Stimulated activated CD8-positive, alpha-beta memory T cell treated with anti-CD3 and anti-CD28 coated beads, Interleukin-4, amount 100 ng/mL, for 1 hour (primary cell): ENCODE measurements at places on chromosomes 2 and 18.

DNA sequence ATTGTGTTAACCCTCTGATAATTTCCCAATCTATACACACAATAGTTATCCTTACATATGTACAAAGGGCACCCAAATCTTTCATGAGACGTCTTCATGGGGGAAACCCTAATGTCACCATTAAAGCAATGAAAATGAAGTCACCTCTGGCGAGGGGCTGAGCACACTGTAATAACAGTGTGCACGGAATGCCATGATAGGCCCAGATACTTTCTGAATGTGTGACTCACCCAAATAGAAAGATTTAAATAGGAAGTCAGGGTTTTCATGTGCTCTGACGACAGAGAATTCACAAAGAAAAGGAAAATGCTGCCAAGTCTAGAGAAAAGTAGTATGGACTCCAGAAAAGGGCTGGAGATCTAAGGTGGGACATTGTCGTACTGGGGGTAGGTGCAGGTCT lies 128.3 kb downstream of the SATB2 start:
- DNase-seq: no peak

DNA sequence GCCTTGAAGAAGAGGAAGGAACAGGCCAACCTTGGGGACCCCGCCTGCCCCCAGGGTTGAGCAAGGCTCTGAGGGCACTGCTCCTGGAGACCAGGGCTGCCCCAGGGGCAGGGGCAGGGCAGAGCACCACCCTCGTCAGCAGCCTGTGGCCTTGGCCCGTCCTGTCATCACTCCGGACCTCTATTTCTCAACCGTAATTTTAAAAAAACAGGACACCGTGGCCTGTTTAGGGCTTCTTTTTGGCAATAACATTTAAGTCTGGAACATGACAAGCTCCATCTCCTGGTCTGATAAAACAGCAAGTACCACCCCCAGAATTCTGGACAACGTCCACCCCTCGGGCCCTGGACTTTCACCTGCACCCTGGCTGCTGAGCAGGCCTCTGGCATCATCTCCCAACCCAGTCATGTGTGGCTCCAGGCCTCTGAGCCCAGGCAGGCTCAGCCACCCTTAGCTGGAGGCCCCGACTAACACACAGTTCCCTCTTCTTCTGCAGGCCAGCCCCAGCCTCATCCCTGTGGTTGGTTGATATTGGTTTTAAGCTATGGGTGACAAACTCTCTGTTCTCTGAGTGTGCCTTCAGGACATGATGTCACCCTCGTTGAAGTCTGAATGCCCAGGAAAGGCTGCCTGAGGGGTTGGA lies 22.6 kb upstream of the ID2 start:
- no peak for DNase-seq

DNA sequence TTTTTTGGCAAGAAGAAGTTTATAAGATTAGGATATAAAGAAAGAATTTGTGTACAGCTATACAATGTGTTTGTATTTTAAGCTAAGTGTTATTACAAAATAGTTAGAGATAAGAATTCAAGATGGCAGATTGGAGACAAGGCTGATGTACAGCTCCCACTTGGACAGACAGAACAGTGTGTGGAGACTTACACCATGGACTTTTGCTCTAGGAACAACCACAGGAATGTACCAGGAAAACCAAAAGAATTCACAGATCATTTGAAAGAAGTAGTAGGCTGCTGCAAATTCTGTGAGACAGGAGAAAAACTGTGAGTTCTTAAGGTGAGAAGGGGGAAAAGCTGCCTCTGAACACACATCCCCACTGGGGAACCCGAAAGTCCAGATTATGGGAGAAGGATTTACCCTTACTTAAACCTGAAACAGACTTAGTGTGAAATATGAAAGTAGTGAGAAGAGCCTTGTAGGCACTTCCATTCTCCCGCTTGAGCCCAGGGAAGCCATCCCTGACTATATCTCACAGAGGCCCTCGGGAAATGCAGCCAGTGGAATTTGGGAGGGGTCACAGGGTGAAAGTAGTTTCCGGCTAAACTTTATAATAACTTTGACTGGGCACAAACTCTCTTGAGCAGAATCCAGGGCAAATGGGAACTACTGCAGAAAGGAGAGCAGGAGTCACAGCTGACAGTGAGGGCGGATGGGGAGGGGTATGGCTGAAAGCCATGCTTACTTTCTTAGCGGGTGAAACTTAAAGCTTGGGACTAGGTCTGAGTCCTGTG lies 11.6 kb upstream of the RPRD1A start:
- DNase-seq: no peak

DNA sequence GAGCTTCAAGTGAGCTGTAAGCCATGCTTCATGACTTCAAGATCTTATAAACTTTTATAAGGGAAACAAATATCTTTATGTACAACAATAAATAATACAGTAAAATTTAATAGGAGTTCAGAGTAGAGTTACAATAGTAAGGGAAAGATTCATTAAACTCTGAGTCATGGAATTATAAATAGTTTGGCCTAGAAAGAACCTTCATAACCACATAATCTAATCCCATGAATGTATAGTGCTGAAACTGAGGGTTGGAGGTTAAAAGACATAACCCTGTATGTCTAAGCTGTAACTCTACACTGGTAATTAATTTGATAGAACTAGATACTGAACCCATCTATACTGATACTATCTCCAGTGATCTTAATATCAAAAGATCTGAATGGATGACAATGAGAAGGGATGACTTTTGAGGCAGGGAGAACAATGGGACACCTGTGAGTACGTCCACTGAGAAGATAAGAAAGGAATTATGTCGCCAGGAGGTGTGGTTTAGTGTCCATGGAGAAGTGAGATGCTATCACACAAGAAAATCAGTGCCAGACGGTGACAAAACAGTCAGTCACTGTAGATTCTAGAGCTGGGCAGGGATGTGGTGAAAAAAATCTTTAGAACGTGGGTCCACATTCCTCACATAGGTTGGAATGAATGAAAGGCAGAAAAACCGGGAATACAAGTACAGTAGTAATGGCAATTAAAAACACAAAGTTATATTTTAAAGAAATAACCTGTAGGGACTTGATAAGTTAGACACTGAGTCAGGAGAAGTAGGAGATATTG lies 1.1 kb downstream of the IL1F10 start:
- no peak for DNase-seq

DNA sequence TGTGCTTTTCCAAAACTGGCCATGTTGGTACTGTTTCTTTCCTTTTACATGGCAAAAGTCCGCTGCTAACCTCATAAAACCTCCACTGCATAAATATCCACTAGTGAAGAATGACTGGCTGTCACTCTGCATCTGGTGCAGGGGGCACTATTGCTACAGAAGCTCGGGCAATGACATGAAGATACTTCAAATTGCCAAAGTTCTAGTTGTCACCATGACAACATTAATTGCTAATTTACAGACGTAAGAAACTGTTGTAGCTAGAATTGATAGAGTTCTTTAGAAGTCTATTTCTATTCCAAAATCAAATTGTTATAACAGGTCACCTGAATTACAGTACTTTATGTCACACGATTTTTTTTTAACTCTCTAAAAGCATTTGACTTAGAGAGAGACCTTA lies 845 bp downstream of the CFAP210 start:
- DNase-seq: no peak

- DNase-seq: no peak
These were observed 29.5 kb upstream of the PAIP2B start for GRCh38 chr2:71256421-71256820.

DNA sequence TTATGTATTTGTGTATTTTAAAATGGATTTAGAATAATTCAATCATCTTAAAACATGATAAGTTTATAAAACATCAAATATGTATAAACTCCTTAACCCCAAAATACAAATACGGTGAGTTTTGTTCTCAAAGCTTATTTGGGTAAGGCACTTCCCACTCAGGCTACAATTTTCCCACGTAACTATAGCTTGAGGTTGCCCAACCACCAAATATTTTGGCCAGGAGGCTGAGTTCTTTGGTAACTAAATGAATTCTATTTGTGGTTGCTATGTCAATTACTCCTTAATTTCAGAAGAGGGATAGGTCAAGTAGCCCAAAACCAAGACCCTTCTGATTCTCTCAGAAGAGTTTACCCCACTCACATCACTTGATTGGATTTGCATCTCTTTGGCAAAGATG lies 70.4 kb downstream of the MYL12B start:
- DNase-seq: no peak

DNA sequence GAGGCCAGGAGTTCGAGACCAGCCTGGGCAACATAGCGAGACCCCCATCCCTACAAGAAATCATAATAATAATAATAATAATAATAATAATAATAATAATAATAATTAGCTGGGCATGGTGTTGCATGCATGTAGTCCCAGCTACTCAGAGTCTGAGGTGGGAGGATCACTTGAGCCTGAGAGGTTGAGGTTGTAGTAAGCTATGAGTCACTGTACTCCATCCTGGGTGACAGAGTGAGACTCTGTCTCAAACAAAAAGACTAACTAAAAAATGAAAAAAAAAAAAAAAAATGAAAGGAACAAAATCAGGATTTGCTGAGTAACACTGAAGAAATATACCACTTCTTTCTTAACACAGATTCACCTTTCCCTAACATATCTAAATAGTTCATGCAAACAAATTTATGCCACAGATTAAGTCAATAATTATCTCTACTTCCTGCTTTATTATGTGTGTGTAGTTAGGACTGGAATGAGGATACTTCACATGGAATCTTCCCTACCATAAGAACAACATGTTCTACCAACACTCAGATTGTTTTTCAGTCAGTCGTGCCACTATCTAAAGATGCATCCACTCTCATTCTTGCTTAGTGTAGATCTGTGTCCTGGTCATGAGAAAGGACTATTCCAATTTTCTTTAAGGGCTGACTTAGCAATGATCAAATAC lies 928.7 kb downstream of the SLC4A3 start:
- DNase-seq: no peak

DNA sequence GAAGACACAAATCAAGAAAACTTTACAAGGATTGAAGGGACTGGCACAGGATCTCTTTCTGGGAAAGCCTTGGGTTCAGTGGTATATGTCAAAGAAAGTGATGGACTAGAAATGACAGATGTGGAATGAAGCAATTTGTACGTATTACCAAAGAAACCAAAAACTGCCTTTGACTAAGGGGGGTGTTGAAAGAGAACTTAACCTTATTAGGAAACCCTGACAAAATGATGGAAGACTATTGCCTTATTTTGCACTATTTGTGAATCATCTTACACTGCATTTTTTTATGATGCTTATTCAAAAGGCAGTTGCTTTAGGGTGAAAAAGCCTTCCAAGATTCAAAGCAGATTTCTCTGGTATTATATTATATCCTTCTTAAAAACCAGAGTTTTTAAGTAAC lies 4.0 kb downstream of the TSGA10 start:
- DNase-seq: no peak

DNA sequence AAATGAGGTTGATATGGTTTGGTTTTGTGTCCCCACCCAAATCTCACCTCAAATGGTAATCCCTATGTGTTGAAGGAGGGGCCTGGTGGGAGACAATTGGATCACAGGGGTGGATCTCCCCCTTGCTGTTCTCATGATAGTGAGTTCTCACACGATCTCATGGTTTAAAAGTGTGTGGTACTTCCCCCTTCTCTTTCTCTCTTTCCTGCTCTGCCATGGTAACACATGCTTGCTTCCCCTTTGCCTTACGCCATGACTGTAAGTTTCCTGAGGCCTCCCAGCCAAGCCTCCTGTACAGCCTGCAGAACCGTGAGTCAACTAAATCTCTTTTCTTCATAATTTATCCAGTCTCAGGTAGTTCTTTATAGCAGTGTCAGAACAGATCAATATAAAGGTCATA lies 24.7 kb upstream of the FAM124B start:
- no peak for DNase-seq

DNA sequence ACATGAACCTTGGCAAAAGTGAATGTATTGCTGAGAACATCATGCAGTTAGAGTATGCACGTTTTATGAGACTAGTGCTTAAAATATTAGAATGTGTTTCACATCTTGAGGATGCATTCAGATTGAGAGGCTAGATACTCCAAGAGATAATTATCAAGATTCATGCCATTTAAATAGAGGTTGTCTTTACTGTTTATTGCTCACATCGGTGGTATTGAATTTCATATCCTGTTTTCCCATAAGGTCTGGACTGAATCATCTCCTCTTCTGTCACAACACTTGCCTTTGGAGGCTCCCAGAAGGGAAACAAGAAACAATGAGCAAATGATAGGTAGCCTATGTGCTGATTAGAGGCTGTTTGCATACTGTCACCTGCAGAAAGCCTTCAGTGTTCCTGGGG lies 83.8 kb downstream of the CLHC1 start:
- DNase-seq: no peak

DNA sequence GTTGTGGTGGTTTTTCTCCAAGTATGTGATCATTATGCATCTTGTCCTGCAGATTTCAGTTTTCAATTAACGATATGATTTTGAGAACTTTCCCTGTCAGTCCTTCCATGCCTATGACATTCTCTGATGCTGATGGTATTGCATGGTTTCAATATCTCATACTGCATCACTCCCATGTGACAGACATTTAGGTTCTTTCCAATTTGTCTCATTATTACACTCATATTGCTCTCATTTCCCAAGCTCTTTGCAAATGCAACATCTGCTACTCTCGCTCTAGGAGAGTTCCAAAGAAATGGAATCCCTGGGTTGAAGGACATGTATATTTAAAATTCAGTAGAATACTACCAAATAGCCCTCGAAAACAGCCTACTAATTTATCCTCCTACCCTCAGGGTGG lies 125.5 kb downstream of the MARCHF4 start:
- no peak for DNase-seq

- DNase-seq: no peak
These were observed 157.9 kb downstream of the LNPK start for GRCh38 chr2:175844169-175844568.

DNA sequence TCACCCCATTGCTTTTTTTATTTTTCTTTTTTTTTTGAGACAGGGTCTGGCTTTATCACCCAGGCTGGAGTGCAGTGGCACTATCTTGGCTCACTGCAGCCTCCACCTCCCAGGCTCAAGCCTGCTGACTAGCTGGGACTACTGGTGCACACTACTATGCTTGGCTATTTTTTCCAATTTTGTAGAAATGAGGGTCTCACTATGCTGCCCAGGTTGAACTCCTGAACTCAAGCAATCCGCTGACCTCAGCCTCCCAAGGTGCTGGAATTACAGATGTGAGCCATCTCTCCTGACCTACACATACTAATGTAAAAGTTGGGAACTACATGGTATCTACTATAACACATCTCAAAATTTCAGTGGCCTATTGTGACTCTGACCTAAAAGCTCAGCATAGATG lies 101.2 kb downstream of the FMNL2 start:
- DNase-seq: no peak

- DNase-seq: no peak
These were observed 16.6 kb downstream of the HJURP start for GRCh38 chr2:233837694-233838229.

DNA sequence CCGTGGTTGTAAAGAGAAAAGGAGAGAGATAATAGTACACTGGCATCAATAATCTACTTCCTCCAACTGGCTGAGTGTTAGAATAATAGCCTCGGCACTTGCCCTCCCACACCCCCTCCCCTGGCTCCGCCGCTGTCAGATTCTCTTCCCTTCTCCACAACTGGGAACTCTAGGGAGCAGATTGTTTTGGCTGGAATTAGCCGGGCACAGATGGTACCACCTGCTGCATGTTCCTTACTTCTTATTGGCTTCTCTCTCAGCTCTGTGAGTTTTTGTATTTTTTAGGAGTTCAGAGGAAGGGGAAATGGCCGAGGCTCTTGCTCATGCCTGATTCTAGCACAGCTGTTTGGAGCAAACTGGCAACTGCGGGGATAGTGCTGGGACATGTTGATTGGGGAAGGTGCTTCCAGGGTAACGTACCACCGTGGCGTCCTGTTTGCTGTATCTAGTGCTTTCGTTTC lies 140.0 kb downstream of the ZEB2 start:
- DNase-seq: no peak
